ENCODE measurements at places on chromosomes 6 and 20. TPM values are rescaled to one million over a fixed set of nuclear protein-coding genes. Genes with fewer than 3 reads are reported as not detected.

DNA sequence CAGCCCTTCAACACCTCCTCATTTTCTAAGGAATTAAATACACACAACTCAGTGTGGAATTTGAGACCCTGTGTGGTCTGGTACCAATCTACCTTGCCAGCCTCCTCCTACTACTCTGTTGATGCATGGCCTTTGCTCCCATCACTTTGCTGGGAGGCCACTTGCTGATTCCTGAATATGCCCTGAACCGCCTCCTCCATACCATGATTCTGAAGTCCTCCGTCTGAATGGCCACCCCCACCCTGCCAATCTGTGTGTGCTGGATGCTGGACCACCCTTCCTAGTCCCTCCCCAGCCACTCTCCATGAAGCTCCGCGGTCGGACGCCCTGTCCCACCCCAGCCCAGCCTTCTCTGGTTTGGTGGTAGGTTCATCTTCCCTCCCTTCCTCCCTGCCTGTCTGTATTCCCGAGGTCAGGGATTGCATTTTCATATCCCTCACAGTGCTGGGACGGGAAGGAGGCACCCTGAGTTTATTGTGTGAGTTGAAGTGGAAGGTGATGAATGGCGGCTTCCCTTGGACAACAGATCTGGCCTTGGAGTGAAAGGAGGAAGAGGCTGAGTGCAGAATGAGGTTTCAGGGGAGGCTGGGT, 138.3 kb downstream of the CDC5L start:
- no peaks in the 10 kb centered on the region for H3K4me1 ChIP-seq
- DNase-seq = no peak
- H3K27ac ChIP-seq = no peak overlapping the region
- H3K4me3 ChIP-seq = no peak overlapping the region
- H3K27me3 ChIP-seq = no peaks in the 10 kb centered on the region
- no peaks in the 10 kb centered on the region for H3K36me3 ChIP-seq

PPIL6 gene
- polyA plus RNA-seq = 0.19 TPM

PI16 gene
- 0.06 TPM for polyA plus RNA-seq

DNA sequence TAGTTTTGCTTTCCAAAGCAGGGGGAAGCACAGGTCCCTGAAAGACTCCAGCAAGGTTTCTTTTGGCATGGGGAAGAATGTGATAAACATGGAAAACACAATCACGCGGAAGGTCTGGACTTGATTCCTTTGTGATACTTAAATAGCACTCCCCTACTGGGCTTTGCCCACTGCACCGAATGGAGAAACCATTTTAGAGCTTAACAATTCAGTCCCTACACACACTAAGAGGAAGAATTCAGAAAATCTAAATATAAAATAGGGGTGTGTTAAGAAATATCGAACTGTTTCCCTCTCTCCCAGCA, 71.4 kb upstream of the NHSL1 start:
- peaks cover 5% of the 10 kb centered on the region for H3K4me1 ChIP-seq
- H3K27me3 ChIP-seq = no peaks in the 10 kb centered on the region
- H3K36me3 ChIP-seq = no peaks in the 10 kb centered on the region
- no peak overlapping the region for H3K27ac ChIP-seq

DNA sequence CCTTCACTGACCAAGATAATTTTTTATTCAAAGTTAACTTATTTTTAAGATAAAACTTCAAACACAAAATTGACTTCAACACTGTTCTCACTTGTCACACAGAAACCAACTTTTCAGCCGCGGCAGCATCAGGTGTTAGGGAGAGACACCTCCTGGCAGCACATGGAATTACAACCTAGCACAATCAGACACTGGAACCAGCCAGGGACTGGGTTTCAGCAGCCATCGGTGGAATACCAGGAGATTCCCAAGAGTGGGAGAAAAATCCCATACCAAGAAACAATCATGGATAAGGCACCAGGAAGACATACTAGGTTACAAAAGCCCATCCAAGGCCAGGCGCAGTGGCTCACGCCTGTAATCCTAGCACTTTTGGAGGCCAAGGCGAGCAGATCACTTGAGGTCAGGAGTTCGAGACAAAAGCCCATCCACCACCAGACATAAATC, 70.0 kb downstream of the SNX5 start:
- no peaks in the 10 kb centered on the region for H3K27me3 ChIP-seq
- no peaks in the 10 kb centered on the region for H3K36me3 ChIP-seq
- H3K27ac ChIP-seq = no peak overlapping the region
- H3K4me3 ChIP-seq = no peak overlapping the region
- peaks cover 8% of the 10 kb centered on the region for H3K4me1 ChIP-seq
